ENCODE measurements at places on chromosomes 5 and 9. TPM values are rescaled to one million over a fixed set of nuclear protein-coding genes. Genes with fewer than 3 reads are reported as not detected.

The CD274 gene
- 1.4 TPM for polyA plus RNA-seq

The PCDHB3 gene
- 1.4 TPM for polyA plus RNA-seq

The TRAF1 gene
- polyA plus RNA-seq = 6.2 TPM

The ENC1 gene
- 26.3 TPM for polyA plus RNA-seq

The RNF183 gene
- 1.5 TPM for polyA plus RNA-seq

The EIF4E1B gene
- 0.30 TPM for polyA plus RNA-seq

The CD72 gene
- 7.7 TPM for polyA plus RNA-seq

The DBH gene
- polyA plus RNA-seq = 0.08 TPM

The ADAMTS19 gene
- 0.04 TPM for polyA plus RNA-seq

The AK1 gene
- polyA plus RNA-seq = 81.7 TPM

The ZNF618 gene
- 5.1 TPM for polyA plus RNA-seq

The CSNK1G3 gene
- polyA plus RNA-seq = 6.0 TPM

The ATOSB gene
- polyA plus RNA-seq = 7.6 TPM

The NRG2 gene
- polyA plus RNA-seq = 3.3 TPM

The LRRC19 gene
- polyA plus RNA-seq = not detected

The RELL2 gene
- 7.1 TPM for polyA plus RNA-seq

The RASA1 gene
- polyA plus RNA-seq = 11.4 TPM

The MSMP gene
- polyA plus RNA-seq = not detected

The OTP gene
- polyA plus RNA-seq = not detected

The FAM78A gene
- polyA plus RNA-seq = 0.76 TPM

The TLX3 gene
- polyA plus RNA-seq = not detected

The CDH18 gene
- polyA plus RNA-seq = 0.80 TPM

The NFIB gene
- 8.9 TPM for polyA plus RNA-seq

The SPATA31D4 gene
- polyA plus RNA-seq = not detected

The AGXT2 gene
- not detected for polyA plus RNA-seq

The ECSCR gene
- polyA plus RNA-seq = 8.3 TPM

The GARNL3 gene
- 7.1 TPM for polyA plus RNA-seq

The SPATA31C1 gene
- not detected for polyA plus RNA-seq

The WNK2 gene
- polyA plus RNA-seq = 77.4 TPM

The PCDHB2 gene
- polyA plus RNA-seq = 0.23 TPM

The PCSK1 gene
- 32.4 TPM for polyA plus RNA-seq

The PRRT1B gene
- polyA plus RNA-seq = 5.0 TPM

The RPL37 gene
- 1,071 TPM for polyA plus RNA-seq

The C9orf153 gene
- polyA plus RNA-seq = 0.42 TPM

The HOMER1 gene
- 0.61 TPM for polyA plus RNA-seq

The PDE6A gene
- polyA plus RNA-seq = not detected

The SPACA9 gene
- 3.2 TPM for polyA plus RNA-seq

The PIP5K1B gene
- polyA plus RNA-seq = 1.3 TPM

The PCDHA10 gene
- polyA plus RNA-seq = 0.34 TPM

The EGFLAM gene
- 1.5 TPM for polyA plus RNA-seq

The FOXD4 gene
- polyA plus RNA-seq = 0.68 TPM

The NHP2 gene
- 84.7 TPM for polyA plus RNA-seq

The BRD9 gene
- 29.1 TPM for polyA plus RNA-seq

The TMEM215 gene
- polyA plus RNA-seq = not detected

The SCGB3A2 gene
- not detected for polyA plus RNA-seq

The DMRT3 gene
- not detected for polyA plus RNA-seq
